AG10803 (cell line): ENCODE measurements at places on chromosomes 7 and 10.

DNA sequence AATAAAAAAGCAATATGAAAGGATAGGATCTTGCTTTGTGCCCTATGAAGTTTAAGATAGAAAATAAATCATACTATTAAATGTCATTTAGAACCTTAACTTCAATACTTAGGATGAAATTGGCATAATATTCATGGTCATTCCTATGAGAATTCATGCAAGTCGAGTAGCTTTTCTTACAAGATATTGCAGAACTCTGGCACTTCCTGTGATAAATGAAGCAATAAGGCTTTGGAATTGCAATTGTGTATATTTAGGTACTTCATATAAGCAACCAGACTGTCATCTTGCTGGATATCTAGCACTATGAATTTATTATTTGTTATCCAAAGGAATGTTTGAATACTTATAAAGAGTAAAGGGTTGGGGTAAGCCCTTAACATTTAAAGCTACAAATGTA lies 116.5 kb downstream of the ZNF438 start:
- DNase-seq, result peak; percentile 51

DNA sequence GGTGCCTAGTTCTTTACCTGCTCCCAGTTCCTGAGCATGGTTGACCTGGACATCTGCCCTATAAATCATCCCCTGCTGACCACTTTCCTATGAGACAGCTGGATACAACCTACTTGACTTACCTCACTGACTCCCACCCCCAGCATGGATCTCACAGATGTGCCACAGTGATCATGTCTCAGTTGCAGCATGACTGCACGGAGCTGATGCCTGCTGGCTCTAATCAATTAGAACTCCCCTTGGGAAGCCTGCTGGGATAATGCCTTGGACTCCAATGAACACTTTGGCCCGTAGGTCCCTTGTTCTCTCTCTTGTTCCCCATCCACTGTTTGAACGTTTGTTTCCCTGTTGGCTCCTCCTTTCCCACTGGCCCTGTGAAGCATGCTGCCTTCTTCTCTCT lies 271.2 kb upstream of the IGFBP3 start:
- peak; percentile 28 for DNase-seq

DNA sequence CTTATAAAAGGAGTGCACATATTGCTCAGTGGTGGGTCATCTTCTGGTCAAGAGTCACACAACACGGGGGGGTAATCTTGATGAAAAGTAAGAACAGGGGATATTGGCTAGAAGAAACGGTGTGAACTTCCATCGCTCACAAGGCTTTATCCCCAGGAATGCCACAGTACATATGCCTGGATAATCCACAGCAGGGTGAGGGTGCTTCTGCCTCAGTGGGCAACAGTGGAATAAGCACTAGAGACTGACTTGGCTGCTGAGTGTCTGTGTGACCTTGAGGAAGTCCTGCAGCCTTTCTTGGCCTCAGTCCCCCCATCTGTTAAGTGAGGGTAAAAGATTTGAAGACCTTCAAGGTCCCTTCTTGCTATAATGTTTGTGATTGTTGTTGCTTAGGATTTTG lies 44.9 kb upstream of the SHH start:
- no peak for DNase-seq

DNA sequence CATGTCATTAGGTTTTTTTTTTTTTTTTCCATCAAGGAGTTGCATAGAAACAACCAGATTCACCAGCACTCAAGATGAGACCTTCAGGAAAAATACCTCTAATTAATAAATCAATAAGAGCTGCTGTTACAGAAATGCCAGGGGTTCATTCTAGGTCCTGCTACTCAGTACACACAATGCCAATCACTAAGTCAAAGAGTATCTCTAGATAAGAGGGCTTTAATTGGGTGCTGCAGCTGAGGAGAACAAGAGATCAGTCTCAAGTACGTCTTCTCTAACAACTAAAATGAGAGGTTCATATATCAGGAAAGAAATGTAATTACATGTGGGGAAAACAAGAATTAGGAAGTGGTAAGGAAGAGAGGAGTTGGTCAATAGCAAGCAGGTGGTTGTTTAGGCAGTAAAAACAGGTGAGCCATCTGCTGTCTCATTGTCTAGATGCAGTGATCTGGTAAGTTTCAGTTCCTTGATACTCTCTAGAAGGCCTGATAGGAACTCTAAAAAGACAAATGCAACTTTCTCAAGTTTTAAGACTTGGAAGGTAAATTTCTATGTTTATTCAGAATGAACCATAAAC lies 272.9 kb upstream of the ZWINT start:
- DNase-seq, result no peak

DNA sequence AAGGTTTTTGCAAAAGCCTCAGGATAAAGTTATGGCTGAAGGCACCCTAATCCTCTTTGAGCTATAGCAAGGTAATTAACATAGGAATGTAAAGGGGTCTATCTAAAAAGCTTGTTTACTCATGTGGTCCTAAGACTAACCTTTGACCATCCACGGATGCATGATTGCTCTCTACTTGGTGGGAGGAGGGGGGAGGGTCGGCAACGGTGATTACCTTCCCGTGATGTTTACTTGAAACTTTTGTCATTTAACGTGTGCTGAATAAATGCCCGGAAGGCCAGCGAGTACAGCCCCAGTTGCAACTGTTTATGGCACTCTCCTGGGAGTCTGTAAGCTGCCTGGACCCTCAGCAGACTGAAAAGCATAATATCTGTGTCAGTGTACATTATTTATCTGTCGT lies 78.9 kb upstream of the GPR22 start:
- no peak for DNase-seq

DNA sequence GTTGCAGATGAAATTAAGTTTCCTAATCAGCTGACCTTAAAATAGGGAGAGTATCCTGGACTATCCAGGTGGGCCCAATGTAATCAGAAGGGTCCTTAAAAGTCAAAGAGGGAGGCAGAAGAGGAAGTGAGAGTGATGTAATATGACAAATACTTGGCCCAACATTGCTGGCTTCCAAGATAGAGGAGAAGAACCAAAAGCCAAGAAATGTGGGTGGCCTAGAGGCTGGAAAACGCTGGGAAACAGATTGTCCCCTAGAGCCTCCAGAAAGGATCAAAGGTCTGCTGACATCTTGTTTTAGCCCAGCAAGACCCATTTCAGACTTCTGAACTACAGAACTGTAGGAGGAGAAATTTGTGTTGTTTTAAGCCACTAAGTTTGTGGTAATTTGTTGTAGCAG lies 79.7 kb upstream of the NOBOX start:
- no peak for DNase-seq

- no peak for DNase-seq
Observed at GRCh38 chr7:77687747-77688144, 8.5 kb upstream of the RSBN1L start.

DNA sequence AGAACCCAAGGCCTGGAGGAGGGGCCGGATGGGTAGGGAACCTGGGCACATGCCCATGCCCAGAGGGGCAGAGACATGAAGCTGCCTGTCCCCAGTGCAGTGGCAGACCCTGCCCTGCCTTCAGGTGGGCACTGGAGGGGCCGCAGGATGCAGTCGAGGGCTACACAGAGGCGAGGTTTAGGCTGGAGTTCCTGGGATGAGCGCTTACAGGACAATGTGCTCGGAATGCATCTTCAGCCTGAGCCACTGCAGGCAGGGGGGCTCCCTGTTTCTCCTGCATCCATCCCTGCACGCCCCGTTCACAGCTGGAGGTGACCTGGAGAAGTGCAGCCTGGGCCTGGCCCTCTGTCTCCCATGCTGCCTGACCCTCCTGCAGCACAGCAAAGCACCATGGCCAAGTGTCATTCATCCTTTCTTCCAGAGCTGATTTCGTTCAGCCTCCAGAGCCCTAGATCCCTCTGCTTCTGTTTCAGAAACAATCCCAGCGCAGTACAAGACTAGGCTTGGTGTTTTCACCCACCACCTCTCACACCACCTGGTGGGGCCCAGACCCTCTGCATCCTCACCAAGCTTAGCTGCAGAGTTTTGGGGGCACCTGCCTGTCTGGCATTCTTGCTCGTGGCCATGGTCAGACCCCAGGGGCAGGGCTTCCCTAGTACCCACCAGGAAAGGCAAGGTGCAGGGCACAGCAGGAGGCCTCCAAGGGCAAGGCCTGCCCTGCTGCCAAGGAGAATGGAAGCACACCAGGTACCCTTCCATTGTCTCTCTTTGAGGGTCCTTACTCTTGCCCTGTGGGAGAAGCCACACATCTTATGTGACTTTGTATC lies 311.9 kb downstream of the TCERG1L start:
- no peak for DNase-seq
